Stomach (tissue), 19 donors: ENCODE measurements at places on chromosomes 12 and 14. TPM values are rescaled to one million over a fixed set of nuclear protein-coding genes. Genes with fewer than 3 reads are reported as not detected.

DNA sequence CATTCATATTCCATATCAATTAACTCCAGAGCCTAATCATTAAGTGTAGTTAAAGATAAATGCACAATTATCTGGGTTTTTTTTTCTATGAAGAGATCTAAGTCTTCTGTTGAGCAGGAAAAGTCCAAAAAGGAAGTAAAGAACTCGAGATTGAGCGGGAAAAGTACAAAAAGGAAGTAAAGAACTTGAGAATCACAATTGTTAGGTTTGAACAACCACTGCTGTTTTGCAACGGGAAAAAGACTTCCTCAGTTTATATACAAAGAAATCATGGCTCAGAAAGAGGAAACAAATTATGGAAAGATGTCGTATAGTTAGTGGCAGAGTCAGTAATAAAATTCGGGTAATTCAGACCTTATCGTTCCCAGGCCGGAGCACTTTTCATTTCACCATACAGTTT, 63.3 kb downstream of the PPP1R12A start:
- H3K36me3 ChIP-seq, result peaks cover 18% of the 10 kb centered on the region
- H3K27ac ChIP-seq, result no peak overlapping the region
- H3K27me3 ChIP-seq, result no peaks in the 10 kb centered on the region
- no peak overlapping the region for H3K4me3 ChIP-seq
- H3K4me1 ChIP-seq, result peaks cover 79% of the 10 kb centered on the region

Gene TAS2R31
- total RNA-seq, result 7.7 TPM

Gene CCDC196
- total RNA-seq, result not detected

Gene LBHD2
- not detected for total RNA-seq

Gene TIGAR
- total RNA-seq, result 149 TPM

Gene TMEM132C
- 0.58 TPM for total RNA-seq
